ENCODE measurements at places on chromosomes 6 and 20.
A peak's percentile ranks its signal among the peaks of the same experiment; 100 is the strongest.

DNA sequence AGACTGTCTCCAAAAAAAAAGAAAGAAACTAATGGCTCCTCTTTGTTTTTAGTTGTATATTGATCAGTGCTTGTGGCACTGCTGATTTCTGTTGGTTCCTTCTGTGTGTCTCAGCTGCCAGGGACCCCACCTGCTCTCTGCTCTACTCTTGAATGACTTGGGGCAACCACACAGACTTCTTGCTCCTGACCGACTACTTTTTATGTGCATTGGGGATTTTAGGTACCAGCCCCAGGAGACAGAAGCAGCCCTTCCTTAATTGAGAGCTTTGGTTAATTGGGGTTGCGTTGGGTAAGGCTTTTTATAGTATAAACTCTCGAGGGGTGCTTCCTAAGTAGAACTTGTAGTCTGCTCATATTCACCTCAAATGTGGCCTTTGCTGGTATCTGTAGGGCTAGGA lies 6.9 kb downstream of the STK35 start:
- DNase-seq: no peak

GRCh38 chr6:34154668-34155447 lies 9.0 kb upstream of the GRM4 start:
- peak; percentile 71 for DNase-seq

GRCh38 chr6:142387997-142388815 lies 86.4 kb downstream of the ADGRG6 start:
- no peak for DNase-seq

DNA sequence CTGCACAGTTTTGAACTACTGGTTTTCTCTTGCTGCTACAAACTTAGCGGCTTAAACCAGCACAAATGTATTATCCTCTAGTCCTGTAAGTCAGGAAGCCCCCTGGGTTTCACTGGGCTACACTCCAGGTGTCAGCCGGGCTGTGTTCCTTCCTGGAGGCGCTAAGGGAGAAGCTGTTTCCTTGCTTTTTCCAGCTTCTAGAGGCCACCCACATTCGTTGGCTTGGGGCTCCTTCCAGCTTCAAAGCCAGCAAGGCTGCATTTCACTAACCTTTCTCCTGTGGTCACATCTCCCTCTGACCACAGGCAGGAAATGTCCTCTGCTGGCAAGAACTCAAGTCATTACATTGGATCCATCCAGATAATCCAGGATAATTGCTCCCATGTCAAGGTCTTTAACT lies 350.6 kb upstream of the PLCB4 start:
- DNase-seq: no peak

- DNase-seq: no peak
Measured at GRCh38 chr6:81309811-81310210, 442.7 kb downstream of the TENT5A start.

- DNase-seq: no peak
Measured at GRCh38 chr6:85402071-85402470, 47.8 kb upstream of the NT5E start.

DNA sequence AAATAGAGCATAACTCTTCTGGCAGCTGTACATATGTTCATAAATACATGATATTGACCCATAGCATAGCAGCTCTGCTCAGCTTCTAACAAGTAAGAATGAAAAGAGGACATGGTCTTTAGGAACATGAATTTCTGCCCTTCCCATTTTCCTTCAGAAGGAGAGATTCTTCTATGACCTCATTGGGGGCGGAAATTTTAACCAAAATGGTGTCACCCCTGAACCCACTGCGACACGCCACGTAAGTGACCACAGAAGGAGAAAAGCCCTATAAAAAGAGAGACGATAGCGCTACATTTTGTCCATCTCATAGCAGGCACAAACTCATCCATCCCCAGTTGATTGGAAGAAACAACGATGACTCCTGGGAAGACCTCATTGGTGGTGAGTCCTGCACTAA lies at the start of gene IL17A:
IL17A (plus strand) TSS at position 301 of the 400 bp plus-strand sequence; CDS start at position 358, 57 bp downstream.
- DNase-seq: no peak

DNA sequence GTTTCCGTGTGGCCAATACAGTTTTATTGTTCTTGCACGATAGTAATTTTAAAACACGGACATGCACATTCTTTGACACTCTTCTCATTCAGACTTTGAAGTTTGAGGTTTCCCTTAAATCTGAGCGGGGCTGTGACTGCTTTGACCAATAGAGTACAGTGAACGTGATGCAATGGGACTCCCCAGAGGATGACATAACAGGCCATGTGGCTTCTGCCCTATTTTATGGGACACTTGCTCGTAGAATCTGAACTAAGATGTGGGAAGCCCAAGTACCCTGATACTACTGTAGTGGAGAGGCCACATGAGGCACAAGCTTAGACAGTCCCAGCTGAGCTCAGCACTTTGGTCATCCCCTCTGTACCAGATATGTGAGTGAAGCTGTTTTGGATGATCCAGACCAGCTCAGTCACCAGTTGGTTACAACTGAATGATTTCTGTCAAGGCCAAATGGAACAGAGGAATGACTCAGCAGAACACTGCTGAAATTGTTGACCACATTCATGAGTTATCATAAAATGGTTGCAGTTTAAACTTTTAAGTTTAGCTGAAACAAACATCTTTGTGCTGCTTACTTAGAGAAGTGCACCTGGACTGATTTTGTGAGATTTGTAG lies 279.4 kb downstream of the RFPL4B start:
- DNase-seq: no peak

DNA sequence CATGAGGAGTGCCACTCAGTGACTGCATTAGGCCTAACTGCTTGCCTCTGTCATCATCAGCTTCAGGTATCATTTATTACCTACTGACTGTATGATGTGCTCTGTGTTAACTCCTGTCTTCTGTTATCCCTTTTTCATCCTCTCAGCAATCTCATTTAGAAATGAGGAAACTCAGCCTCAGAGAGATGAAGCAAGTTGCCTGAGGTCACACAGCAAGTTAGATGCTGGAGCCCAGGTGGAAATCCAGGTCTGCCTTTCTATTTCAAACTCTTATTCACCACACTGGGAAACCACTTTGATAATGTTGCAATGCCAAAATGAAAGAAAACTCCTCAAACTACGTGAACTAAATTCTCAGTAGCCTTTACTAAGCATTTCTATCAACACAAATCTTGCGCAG lies 1.3 kb downstream of the FERMT1 start:
- no peak for DNase-seq

GRCh38 chr6:84953111-84953755 lies 188.8 kb upstream of the TBX18 start:
- DNase-seq: no peak

DNA sequence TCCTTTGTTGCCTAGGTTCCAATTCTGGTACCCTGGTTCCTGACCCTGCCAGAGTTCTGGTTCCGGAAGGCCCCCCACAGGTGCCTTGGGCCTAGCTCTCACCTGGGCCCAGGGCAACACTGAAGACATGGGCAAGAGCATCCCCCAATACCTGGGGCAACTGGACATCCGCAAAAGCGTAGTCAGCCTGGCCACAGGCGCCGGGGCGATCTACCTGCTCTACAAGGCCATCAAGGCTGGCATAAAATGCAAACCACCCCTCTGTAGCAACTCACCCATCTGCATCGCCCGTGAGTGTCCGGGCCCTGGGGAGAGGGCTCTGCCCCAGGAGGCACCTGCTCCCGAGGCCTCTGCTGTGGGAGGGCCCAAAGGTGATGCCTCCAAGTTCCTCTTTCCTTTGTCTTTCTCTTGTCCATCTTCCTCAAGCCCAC lies at the start of gene ARMC12:
ARMC12 (plus strand) TSS at position 51 of the 431 bp plus-strand sequence; CDS start at position 128, 77 bp downstream.
- DNase-seq: no peak

- no peak for DNase-seq
Measured at GRCh38 chr20:53302695-53303412, 290.8 kb downstream of the ZNF217 start.

- no peak for DNase-seq
Measured at GRCh38 chr20:61922411-61922810, 143.3 kb downstream of the TAF4 start.

GRCh38 chr20:63101781-63102720 lies 95.3 kb upstream of the BHLHE23 start:
- peak; percentile 52 for DNase-seq

GRCh38 chr6:51644426-51644825 lies 443.0 kb downstream of the PKHD1 start:
- DNase-seq: no peak

GRCh38 chr6:170084166-170084730 lies 206.6 kb downstream of the DLL1 start:
- DNase-seq: no peak

DNA sequence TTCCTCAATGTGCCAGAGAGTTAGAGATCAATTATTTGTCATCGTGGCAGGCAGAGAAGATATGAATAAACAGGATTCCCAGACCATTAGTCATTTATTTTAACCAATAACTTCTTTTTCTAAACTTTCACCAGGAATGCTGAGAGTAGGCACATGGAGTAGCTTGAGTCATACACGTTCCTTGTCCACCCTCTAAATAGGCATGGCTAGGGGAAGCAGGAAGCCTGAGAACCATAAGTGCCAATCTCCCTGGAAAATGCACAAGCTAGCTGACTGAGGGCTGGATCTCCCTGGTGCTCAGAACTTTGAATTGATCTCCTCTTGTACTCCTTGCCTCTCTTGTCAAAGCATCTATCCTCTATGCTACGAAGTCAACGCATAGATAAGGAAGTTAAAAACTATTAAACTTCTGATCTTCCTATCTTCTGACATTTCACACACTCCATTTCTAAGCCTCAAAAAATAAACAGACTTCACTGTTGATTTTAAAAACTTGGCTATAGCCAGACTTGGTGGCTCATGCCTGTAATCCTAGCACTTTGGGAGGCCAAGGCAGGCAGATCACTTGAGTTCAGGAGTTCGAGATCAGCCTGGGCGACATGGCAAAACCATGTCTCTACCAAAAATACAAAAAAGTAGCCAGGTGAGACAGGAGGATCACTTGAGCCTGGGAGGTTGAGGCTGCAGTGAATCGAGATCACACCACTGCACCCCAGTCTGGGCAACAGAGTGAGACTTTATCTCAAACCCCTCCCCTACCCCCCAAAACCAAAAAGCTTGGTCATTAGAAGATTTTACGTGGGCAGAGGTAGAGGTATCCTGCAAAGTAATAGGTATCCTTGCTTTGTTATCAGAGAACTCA lies 11.8 kb downstream of the ADTRP start:
- no peak for DNase-seq

DNA sequence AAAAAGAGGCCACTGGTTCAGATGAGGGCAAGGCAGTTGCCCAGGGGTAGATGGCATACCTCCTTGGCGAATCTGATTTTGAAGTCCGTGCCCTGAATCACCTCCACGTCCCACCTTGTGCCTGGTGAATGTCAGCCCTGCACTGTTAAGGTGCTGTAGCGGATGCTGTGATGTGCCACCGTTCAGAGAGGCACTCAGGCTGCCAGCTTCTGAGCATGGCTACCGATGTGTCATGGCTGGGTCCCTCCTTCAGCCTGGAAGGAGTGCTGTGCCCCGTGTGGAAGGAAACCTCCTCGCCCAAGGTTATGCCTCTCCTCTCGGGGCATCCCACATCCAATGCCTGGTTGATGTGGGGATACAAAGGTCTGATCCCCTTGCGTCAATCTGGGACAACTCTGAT lies 43.6 kb downstream of the UST start:
- no peak for DNase-seq

- DNase-seq: no peak
Measured at GRCh38 chr20:3100480-3100879, 16.0 kb upstream of the AVP start.

DNA sequence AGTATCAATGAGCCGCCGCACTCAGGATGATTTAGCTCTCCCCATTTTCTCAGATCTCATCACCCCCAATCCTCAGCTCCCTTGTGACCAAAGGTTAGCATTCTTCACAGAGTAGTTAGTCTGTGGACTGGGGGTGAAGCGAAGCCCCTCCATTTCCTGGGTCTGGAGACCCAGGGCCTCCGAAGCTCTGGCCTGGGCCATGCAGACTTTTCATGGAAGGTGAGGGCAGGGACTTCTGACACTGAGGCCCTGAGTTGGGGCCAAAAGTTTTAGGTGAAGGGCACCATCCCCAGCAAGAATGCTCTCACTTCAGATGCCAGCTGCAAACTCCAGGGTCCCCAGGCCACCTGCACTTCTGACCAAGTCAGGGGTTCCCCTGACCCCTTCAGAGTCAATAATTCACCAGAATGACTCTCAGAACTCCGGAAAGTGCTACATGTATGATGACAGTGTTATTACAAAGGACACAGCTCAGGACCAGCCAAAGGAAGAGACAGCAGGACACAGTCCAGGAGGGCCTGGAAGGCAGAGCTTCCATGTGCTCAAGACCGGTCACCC lies 65.7 kb upstream of the DUSP22 start:
- DNase-seq: no peak

DNA sequence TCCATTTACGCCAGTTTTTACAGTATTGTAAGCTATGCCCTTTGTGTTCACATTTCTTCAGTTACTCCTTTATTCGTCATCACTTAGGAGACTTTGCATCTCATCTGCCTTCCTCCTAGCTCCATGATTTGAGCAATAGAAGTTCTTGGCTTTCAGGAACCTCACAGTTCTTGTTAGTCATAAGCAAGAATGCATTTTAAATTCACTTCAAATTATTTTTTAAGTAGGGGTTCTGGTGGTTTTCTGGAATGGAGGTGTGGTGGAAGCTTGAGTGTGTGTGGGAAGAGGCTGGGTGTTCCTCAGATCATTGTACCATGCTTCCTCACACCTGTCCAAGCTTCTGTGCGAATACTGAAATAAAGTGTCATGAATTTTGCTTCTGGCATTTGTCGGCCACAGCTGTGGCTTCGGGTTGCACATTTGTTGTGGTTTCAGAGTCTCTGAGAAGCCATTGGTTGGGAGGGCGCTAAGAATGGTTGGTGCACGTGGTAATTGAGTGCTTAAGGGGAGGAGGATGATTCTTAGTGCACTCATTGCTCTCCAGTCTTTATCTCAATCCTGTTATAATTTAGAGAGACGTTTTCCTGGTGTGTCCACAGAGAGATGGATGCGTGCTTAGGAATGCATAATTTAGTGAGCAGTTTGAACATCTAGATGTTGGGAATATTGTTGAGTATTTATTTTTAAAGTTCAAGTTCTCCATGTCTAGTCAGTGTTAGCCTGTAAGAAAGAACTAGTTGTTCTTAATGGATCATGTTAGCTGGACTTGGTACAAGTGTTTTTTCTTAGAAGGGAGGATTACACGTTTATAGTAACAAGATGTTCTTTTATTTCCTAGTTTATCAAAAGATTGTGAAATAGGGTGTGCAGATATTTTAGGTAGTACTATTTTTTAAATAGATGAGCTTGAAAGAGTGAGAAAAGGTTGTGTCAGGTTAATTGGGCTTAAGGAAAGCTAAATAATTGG lies 31.9 kb downstream of the FOXO3 start:
- no peak for DNase-seq

- DNase-seq: no peak
Measured at GRCh38 chr6:157151989-157152388, 171.3 kb downstream of the TMEM242 start.

DNA sequence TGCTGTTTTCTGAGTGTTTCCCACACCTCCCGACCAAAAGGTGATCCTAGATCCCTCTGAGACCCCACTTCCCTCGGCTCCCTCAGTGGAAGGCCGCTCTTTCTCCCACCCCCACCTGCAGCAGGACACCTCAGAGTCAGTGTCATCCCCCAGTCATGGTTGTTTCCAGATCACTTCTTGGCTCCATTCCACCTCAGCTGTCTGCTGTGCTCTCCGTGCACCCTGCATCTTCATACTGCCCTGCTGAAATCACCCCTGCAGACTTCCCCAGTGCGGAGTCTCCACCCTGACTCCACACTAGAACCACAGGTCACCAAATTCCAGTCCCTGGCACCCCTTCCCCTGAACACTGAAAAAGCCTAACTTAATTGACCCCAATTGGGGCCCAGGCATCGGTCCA lies 255.1 kb upstream of the CDYL start:
- DNase-seq: no peak
